ENCODE measurements at places on chromosomes 5 and 9.

- DNase-seq: no peak
Measured at GRCh38 chr9:6675268-6675667, 29.7 kb upstream of the GLDC start.

DNA sequence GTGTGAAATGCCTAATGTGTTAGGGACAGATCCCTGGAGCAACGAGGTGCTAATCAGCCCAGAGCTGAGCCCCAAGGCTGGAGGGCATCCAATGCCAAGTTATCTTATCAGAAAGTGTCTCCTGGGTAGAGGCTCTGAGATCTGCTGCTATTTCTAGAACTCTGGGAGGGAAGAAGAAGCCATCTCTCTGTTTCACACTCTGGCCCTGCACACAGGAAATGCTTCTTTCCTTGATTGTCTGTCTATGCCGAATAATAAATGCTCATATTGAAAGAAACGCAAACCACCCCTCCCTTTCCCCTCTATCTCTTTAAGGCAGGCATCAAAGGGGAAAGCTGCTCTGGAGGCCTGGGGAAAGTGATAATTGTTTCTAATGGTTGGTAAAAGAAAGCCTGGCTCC, 166.7 kb downstream of the PAPPA start:
- DNase-seq: no peak

DNA sequence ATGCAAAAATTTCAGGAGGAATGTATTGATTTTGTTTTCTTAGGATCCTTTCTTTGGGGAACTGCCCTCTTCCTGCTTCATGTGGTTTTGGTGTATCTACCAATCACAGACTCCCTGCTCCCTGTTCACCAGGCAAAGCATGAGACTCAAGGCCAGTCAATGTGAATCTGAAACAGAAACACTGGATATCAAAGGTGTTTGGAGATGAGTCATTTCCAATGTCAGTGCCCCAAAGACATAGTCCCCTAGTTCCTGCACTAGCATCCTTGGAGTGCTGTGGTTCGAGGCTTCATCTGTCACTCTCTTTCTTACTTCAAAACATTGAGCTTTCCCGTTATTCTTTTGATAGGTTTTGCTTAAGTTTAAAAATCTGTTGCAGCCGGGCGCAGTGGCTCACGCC, 8.1 kb downstream of the PPP3R2 start:
- DNase-seq: no peak

DNA sequence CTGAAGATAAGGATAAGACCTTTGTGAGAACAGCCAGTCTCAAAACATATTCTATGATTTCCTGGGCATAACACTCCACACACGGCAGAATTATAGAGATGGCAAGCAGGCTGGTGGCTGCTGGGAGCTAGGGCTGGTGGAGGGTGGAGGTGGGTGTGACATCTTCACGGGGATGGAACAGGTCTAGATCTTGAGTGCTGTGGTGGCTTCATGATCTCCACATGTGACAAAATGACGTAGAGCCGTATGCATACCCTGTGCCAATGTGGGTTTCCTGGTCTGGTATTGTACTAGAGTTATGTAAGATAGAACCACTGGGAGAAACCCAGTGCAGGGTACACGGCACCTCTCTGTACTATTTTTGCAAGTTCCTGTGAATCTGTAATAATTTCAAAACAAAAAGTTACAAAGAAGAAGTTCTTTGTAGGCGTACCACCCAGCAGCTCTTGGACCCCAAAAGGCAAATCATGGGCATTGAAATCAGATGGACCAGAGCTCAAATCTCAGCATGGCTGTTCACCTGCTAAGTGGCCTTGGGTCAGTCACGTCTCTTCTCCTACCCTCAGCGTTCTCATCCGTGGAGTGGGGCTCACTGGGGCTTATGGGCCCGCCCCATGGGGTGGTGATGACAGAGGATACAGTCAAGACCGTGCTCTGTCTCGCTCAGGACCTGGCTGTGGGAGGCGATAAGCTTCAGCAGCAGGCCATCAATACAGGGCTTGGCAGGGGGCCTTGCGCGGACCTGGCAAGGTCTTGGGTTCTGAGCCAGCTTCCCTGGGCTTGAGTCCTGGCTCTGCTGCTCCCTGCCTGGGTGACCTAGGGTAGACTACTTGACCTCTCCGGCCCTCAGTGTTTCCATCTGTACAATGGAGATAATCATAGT, 74.7 kb upstream of the UNC5A start:
- no peak for DNase-seq

GRCh38 chr5:165723931-165724330, 2218.5 kb downstream of the MAT2B start:
- DNase-seq: no peak

- DNase-seq: no peak
Measured at GRCh38 chr9:127570533-127571111, 41.5 kb upstream of the STXBP1 start.

DNA sequence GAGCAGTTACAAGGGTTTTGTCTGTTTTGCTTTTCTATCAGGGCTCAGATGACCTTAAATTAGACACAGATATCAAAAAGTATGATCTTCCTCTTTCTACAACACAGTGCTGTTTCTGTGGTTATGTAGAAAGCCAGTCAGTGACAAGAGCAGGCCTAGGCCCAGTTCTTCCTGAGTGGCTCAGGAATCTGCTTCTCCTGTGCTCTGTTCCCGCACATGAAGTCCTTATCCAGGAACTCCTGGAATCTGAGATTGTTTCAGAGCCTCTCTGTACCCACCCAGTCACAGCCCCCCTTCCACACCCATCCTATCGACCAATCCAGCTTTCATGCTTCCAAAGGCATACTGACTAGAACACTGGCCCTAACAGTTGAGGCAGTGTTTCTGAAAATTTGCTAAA, 40.4 kb upstream of the SMU1 start:
- DNase-seq: no peak

DNA sequence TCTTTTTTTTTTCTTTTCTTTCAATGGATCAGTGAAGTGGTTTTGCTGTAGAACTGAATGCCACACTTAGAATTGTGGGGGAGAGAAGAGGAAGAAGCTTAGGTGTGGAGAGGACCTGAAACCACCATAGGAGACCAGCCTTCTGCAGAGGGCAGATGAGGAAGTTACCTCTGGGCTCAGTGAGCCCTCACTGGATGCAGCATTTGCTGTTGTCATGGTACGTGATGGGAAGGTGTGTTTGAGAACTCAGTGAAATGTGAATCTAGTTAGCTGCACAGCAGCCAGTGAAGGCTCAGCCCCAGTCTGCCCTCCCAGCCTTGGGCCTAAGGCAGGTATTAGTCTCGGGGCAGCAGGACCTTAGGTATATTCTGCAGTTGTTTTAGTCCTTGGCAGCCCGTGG, 17.5 kb downstream of the CYFIP2 start:
- DNase-seq: no peak

- DNase-seq: no peak
Measured at GRCh38 chr5:52707616-52708015, 80.1 kb upstream of the ITGA1 start.

DNA sequence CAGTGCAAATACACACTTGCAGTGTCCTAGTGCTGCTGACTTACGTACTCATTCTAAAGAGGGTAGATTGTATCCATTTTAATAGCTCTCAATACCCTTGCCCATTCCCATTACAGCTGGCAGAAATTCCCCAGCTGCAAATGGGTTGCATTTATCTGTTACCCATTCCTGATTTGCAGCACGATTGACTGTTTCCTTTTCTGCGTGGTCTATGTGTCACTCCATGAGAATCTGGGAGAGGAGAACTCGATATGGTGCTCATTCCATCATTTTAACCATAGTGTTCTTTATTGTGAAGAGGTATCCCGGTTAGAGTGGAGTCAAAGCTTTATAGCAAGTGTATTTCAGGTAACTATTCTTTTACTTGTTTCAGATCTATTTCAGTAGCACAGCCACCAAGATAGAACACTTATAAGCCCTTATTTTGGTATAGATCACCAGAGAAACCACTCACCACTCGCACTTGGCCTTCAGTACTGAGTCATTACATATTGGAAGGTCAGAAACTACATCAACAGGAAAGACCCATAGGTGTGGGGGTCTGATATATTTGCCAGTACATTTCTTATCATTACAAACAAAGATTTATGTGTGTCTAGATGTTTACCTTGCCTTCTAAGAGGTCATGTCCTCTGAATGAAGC, 139.5 kb downstream of the MUSK start:
- DNase-seq: no peak

DNA sequence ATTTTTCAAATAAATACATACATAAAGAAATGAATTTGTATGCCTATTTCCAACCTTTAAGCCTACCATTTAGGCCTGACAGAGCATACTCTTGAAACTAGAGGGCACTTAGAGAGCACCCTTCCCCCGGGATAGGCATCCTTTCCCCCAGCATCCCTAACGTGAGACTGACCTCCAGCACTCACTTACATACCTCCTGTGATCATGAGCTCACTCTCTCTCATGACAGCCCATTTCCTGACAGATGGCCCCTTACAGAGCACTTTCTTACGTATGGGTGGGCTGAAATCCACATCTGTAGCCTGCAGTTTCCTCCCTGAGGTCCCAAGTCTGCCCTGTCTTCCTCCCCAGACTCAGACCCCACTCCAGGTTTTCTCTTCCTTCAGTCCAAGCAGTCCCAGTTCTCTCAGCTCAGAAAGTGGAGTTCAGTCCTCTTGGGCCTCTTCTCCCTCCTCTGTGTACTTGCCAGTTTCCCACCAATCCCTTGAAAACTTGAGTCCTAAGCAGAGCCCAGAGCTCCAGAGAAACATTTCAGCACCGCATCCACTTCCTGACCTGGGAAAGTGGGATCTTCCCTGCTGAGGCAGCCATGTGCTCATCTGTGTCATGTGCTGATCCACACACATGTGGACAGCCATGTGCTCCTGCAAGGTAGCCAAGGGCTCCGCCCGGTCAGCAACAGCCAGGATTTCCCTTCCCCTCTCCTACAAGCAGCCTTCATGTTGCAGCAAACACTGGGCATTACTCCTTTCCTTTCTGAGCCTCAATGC, 2.2 kb upstream of the CDX1 start:
- DNase-seq: no peak

DNA sequence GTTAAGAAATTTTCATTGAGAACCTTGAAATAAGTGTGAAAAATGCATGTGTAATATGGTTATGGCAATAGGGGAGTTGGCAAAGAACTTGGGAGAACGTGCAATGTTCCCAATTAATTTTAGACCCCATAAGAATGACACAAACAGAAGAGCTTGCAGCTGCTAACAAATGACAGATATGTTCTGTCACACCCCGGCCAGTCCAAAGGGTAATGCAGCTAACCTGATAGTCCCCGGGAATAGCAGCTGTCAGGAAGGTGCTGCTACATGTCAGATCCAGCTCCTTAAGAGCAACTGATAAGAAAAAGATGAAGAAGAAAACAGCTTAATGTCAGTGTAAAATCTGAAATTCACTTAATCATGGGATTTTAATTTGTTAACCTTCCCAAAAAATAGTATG, 30.4 kb downstream of the SEMA5A start:
- DNase-seq: no peak

- no peak for DNase-seq
Measured at GRCh38 chr5:91910247-91910646, 527.1 kb upstream of the ARRDC3 start.

DNA sequence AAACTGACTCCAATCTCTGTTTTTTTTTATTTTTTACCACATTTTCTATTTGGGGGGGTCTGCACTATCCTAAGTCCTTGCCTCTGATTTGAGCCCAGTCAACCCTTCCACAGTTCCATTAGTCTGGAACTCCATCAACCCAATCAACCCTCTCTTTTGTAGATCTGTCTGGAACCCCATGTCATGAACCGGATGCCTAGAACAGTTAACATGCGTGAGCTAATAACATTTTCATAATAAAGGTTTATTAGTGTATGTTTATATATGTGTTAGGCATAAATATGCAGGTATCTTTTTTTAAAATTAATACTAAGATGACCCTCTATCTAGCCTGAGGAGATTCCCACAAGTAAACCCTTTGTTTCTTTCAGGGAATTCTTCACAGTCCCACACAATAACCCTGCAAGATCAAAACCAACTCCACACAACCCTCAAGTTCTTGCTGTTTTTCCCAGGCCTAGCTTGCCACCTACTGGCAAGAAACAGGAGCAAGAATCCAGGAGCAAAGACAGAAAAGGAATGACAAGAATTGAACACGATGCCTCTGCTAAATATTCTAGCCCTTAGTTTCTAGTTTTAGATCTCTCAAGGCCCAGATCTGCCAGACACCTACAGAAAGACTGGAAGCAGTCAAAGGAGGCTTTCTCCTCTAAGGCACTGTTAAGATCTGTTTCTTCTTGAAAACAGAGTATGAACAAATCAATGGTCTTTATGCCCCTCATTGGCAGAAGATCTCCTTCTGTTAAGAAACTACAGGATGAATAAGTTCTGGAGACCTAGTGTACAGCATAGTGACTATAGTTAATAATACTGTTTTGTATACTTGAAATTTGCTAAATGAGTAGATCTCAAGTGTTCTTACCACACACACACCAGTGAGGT, 100.4 kb downstream of the TRIM36 start:
- DNase-seq: peak; percentile 58

DNA sequence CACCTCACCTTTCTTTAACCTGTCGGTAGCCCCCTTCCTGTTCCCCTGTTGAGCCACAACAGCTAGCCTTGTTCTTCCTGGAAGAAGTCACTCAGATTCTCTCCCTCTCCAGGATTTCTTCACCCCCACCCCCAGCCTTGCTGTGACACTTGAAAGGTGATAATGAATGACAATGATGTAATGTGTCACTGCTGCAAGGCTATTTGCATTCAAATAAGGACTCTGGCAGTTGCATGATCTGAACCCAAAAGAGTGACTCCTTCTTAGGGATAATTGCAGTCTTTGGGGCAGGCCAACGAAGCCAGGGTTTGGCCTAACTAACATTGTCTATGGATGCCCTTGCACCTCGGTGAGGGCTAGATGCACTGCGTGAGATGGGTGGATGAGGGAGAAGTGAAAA, 154.4 kb upstream of the CLINT1 start:
- no peak for DNase-seq

DNA sequence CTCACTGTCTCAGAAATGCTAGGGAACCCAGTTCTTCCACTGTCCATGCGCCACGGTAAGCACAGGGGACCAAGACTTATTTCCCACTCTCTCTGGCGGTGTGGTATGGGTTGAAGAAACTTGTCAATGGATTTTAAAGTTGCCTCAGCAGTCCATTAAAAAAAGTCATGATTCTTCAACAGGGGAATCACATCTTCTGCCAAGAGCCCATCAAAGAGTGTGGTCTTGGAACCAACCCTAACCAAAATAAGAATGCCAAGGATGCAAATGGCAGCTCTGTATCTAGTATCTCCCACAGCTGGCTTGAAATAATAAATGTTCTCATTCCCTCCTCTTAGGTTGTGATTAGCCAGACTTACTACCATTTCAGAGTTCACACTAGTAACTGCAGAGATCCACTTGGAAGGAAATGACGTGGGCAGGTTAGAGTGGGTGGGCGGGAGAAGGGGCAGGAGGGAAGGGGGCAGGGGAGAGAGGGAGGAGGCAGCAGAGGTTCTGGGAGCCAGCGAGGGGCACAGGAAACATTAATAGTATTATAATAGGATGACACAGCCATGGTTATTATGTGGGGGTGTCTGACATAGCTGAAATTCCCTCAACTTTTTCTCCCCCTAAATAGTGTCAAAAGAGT, 17.6 kb downstream of the PTCH1 start:
- no peak for DNase-seq

DNA sequence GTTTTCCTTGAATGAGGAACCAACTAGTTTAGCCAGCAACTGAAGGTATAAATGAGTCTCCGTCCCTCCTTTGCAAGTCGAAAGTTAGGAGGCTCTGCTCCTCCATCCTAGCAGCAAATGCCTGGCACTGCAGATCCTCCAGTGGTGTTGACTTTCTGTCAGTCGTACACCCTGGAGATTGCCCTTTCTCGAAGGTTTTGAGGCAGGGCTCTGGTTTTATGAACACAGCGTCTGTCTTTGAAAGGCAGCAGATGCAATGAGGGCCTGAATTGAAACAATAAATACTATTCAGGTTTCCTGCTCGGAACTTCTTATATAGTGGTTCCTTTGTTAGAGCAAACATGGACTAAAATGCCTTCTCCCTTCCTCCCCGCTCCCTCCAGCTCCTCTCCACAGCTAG, 284.0 kb downstream of the TMEM38B start:
- DNase-seq: no peak
